ENCODE measurements at places on chromosomes 7 and 10.

- DNase-seq, result no peak
These were observed 33.7 kb upstream of the CABCOCO1 start for GRCh38 chr10:61628875-61629513.

- DNase-seq, result no peak
These were observed 527.5 kb downstream of the INHBA start for GRCh38 chr7:41175435-41175834.

GRCh38 chr10:125093199-125093973 is 67.0 kb downstream of the CTBP2 start:
- no peak for DNase-seq

DNA sequence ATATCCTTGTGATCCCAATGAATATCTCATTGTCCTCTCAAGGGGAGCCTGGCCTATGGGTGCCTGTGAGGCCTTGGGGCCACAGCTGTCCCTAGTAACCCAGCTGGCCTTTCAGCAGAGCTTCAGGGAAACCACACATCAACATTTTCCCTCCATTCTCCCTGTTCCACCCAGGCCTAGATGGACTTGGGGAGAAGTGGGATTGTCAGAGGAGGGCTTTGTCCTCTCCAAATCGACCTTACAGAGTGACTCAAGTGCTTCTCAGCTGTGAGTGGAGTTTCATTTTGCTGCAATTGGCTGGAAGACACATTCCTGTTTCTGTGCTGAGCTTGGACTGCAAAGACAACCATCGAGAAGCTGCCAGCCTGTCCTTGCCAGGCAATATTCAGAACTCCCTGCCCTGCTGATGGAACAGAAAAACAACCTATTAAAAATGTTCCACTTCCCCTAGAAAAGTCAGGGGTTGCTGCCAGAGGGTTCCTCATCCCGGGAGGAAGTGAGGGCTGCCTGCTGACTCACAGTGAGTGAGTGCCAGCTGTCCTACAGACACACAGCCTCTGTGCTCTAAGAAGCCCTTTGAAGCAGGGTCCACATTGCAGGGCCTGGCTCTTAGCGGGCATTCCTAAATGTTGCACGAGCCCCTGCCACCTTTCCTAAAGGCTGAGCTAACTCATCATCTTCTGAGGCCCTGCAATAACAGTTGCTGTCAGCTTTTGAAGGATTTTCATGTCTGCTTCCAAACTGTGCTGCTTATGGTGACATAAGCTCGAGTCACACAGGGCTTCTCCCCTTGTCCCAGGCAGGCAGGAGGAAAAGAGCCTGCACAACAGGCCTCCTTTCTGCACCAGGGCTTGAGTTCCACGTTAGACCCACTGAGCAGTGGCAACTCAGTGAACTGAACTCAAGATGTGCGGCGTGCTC is 20.5 kb downstream of the STRA8 start:
- DNase-seq, result no peak

- DNase-seq, result no peak
These were observed at the start of gene CAV2 for GRCh38 chr7:116499168-116500077. TSS of gene CAV2 (plus strand) at chr7:116499738. CDS start at chr7:116499782, 44 bp downstream.

GRCh38 chr7:121761399-121761798 is 111.6 kb upstream of the PTPRZ1 start:
- no peak for DNase-seq

DNA sequence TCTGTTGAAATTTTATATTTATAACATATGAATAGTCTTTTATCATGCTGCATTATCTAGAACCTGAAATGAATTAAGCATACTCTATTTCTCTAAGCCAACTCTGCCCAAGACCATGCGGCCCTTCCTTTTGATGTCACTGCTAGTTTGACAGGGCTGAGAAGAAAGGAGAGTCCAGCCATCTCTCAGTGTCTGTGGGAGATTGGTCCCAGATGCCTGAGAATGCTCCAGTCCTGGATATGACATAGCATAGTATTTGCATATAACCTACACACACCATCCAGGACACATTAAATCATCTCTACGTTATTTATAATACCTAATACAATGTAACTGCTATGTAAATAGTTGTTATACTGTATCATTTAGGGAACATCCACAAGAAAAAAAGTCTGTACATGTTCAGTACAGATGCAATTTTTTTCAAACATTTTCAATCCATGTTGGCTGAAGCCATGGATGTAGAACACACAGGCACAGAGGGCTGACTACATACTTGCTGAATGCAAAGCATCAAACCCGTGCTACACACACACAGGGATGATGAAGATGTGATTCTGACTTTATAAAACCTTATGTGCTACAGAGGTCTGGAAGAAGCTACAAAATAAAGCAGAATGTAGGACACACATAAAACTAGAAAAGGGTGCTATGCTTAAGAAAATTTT is 315.4 kb downstream of the PARD3 start:
- DNase-seq, result no peak

DNA sequence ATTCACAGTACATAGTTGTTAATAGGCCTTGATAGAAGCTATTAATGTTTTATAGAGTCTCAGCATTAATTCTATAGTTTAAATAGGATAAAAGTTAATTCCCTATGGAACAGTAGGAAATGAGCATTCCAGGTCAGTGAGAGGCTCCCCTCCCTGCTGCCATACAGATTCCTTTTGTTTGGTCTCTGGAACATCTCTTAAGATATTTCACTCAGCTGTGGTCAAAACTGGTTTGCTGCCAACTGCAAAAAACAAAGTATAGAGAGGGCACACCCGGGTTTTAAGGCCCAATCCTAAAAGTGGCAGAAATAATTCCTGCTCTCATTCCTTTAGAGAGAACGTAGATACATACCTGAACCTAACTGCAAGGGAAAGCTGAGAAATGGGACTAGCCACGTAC is 51.3 kb downstream of the MDFIC start:
- no peak for DNase-seq

- DNase-seq, result no peak
These were observed 108.1 kb downstream of the GPR26 start for GRCh38 chr10:123774132-123774742.

DNA sequence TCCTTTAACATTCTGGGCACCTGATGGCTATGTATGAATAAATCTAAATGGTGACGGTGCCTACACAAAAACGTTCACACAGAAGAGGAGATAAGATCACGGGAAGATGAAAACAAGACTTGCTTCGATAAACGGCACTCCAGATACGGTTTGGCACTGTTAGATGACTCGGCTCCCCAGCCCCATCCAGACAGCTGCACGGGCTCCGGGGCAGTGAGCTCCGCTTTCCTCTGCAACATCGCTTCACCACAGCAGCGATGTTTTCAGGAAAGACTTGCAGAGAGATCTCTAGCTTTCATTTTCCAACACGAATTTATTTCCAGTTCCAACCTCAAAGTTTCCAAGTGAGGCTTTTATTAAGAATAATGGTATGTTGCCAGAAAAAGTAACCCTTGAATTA is 132.1 kb downstream of the KLF6 start:
- peak; percentile 15 for DNase-seq

DNA sequence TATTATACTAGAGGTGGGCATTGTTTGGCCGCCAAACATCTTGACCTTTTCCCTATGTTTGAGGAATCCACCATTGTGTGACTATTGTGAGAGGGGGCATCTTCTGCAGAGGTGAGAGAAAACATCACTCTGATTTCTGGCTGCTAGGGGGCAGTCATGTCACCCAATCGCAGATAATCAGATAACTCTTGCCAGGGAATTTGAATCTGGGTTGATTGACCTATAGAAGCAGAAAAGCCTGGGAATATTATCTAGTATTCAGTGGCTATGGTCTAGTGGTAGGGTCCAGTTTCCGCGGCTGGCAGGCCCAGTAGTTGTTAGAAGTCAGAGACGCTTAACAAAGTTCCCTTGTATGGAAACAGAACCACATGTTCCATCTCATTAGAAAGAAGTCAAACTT is 808.5 kb downstream of the PHTF2 start:
- no peak for DNase-seq

DNA sequence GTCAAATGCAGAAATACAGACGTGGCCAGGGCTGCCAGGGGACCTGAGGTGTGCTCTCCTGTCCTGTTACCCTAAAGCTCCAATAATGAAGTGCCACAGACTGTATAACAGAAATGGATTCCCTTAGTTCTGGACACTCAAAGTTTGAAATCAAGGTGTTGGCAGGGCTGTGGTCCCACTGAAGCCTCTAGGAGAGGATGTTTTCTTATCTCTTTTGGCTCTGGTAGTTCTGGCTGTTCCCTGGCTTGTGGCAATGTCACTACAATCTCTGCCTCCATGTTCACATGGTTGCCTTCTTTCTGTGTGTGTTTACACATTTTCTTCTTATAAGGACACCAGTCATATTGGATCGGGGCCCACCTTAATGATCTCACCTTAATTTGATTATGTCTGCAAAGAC is 15.3 kb upstream of the EEPD1 start:
- no peak for DNase-seq

DNA sequence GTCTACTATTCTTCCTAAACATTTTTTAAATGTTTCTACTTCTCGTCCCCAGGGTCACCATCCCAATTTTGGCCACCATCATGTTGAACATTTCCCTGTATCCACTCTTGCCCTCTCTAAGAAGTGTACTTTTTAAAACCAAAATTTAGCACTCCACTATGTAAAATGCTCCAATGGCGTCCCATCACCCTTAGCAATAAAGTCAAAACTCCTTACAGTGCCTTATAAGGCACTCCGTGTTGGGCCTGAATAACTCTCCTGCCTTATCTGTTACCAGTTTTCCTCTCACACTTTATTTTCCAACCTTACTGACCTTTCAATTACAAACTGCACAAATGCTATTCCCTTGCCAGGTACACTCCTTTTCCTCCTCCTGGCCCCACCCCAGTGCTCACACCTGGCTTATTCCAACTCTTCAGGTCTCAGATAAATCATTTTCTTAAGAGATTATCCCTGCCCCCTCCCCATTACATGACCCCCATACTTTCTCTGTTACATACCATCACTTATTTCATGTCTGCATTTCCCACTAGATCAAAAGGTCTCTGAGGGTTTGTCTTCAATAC is 1.3 kb downstream of the TMEM168 start:
- no peak for DNase-seq
